ENCODE measurements at places on chromosomes 1 and 21.

DNA sequence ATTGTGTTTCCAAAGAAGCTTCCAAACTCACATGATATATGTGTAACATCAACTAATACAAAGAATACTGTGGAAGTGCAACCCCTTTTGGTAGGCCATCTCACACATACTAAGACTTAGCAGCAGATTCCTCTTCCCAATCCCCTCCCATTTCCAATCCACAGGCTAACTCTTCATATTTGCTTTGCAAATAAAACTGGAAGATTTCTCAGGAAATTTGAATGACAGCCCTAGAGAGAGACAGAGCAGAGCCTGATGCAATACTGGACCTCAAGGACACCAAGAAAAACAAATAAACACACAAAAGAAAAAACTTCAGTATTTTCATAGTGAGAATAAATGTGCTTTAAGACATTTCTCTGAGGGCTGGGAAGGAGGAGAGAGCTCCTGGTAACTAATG lies 190.2 kb upstream of the BRINP3 start:
- no peak for DNase-seq

DNA sequence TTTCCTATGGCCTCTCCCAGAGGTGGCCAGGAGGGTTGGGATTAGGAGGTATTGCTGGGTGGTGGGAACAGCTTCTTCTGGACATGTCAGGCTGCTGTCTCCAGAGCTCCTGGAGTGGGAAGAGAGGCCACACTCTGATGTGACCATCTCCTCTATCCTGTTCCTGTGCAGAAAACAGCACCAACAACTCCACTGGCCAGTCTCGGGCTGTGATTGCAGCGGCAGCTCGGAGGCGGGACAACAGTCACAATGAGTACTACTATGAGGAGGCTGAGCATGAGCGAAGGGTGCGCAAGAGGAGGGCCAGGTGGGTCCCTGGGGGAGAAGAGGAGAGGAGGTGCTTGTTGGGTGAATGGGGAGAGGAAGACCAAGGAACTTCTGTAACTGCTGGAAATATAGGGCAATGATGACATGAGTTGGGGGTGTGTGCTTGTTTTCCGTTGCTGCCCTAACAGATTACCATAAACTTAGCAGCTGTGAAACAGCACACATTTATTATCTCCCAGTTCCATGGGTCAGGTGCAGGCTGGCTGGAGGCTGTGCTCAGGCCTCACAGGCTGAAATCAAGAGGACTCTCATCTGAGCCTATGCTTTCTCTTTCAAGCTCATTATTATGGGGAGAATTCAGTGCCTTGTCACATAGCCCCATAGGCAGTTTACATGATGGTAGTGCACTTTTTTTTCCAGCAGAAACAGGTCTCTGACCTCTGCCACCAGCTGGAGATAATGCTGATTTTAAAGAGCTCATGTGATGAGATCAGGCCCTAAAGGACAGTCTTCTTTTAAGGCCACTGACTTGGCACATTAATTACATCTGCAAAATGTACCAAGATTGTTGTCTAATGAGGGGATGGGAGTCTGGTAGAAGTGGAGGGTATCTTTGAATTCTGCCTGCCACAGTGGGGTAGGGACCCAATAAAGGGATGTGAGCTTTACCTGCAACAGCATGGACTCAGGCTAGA lies 20.8 kb downstream of the VANGL2 start:
- DNase-seq = no peak

GRCh38 chr1:112646225-112646624 lies 26.6 kb downstream of the CAPZA1 start:
- DNase-seq = no peak

DNA sequence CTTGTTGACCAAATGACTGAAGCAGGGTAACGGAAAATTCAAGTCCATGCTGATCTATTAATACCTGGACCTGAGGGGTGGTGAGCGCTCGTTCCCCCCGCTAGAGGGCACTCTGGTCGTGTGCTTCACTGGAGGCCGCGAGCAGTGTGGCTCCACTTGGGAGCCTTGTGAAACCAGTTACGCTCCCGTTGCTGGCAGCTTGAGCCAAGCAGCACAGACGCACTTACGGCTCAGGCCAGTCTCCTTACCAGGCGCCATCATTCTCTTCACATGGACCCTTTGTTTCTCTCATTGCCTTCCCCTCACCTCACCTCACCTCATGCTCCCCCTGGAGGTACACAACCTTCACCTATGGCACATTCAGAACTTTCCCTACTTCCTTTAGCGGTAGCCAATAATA lies 49.7 kb upstream of the TSPAN2 start:
- DNase-seq = peak; percentile 81

- no peak for DNase-seq
Measured at GRCh38 chr1:235913311-235913710, 46.6 kb upstream of the LYST start.

GRCh38 chr1:60394436-60394835 lies 320.9 kb upstream of the C1orf87 start:
- no peak for DNase-seq

- no peak for DNase-seq
Measured at GRCh38 chr1:173954179-173954578, 37.1 kb upstream of the SERPINC1 start.

- no peak for DNase-seq
Measured at GRCh38 chr1:4931486-4931885, 277.1 kb downstream of the AJAP1 start.

- DNase-seq = no peak
Measured at GRCh38 chr21:35754583-35754982, 305.7 kb downstream of the SETD4 start.

GRCh38 chr1:67294836-67295617 lies 12.6 kb upstream of the IL12RB2 start:
- no peak for DNase-seq

DNA sequence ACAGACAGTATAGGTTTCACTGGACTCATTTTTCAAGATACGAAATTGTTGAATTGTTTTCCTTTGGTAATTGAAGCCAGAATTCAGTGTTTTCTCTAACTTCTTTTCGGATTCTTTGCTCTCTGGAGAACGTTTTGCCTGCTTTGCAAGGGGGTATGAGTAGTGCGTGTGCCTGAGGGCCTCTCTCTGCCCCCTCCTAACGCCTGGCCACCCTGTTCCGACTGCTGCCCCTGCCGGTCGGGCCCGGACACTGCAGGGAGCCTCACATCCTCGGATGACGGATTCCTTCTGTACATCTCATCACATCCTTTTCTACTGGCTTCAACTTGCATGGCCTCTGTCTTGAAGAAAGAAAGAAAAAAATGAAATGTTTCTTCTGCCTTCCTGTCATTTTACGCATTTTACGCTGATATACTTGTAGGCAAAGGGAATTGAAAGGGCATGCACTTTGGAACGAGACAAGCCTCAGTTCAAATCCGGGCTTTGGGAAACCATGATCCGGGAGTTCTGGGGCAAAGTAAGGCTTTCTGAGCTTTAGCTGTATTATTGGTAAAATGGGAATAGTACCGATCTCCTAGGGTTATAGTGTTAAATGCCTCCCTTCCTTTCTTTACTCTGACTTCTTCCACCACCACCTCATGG lies 65.1 kb downstream of the DISC1 start:
- peak; percentile 36 for DNase-seq

DNA sequence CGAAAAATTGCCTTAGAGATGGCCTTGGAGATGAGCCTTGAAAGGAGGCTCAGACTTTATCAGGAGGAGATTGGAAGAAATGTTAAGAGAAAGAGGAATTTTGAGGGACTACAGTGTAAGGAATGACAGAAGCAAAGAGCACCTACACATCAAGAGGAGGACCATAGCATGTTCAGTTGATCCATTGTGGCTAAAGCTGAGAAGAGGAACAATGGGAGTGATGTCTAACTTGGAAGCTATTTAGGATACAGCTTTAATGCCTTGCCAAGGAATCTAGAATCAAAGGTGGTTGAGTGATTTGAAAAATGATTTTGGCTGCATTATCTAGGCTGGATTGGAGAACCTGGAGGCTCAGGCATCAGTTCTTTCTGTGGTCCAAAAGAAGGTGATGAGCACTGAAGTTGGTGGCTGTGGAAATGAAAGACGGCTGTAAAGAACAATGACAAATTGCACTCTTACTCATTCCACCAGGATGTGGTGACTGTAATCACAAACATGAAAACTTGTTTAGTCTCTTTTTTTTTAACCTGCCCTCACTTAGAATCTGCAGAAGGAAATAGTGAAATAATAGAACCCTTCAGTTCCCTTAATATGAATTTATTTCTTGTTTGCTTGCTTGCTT lies 11.3 kb downstream of the FAM20B start:
- DNase-seq = no peak

- peak; percentile 33 for DNase-seq
Measured at GRCh38 chr1:15128520-15129313, 24.8 kb upstream of the TMEM51 start.

GRCh38 chr1:12346483-12347151 lies 116.8 kb downstream of the VPS13D start:
- DNase-seq = no peak

GRCh38 chr1:209999005-209999404 lies 61.0 kb downstream of the SYT14 start:
- DNase-seq = no peak

DNA sequence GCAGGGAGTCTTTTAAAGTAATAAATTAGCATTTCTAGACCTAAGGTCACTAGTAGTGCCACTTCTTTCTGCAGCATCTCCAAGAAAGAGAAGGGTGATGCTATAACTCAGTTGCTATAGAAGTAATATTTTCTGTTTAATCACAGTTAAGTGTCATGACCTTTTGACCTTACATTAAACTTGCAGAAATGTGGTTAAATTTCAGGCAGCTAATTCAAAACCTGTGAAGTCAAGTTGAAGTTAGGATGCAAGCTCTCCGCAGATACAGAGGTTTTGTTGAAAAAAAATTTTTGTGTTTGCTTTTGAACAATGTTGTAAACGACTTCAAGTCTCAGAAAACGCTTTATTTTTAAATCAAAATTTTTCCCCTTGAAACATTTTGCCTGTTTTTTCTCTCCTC lies 193.9 kb downstream of the NFIA start:
- DNase-seq = no peak

DNA sequence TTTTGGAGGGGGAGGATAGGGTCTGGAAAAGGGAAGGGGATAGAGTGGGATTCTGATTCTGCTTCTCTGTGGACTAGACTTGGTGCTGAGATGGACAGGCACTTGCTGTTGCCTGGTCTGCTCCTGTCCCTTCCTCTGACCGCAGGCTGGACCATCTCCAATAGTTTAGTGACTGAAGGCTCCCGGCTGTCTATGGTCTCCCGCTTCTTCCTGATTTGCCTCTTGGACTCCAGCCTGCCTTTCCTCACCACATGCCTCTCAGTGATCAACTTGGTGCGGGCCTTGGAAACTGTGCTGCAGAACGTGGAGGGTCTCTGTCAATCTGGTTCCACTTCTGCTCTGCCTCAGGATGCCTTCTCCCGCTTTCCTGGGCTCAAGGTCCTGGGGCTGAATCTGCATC lies 6.3 kb upstream of the ZSCAN20 start:
- DNase-seq = no peak

DNA sequence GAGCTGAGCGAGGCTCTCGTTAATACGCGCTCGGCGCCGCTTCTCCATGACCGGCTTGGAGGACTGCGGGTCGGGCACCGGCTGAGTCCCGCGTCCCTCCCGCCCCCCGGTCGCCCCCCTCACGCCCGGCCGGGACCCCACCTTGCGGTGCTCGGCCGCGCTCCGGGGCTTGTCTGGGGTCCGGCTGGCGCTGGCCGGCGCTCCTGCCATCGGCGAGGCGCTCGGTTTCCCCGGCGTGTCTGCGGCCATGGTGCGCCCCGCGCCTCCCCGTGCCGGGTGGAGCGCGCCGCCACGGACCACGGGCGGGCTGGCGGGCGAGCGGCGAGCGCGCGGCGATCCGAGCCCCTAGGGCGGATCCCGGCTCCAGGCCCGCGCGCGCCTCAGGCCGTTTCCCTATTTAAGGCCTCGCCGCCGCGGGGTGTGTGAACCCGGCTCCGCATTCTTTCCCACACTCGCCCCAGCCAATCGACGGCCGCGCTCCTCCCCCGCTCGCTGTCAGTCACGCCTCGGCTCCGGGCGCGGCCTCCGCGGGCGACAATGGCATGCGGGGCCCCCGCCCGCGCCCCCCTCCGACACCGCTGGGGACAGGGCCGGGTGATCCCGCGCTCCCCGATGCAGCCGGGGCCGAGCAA lies at the start of gene HES4:
TSS of gene HES4 (minus strand) at position 373 of the 632 bp plus-strand sequence. CDS start at position 249, 124 bp downstream.
- peak; percentile 48 for DNase-seq

DNA sequence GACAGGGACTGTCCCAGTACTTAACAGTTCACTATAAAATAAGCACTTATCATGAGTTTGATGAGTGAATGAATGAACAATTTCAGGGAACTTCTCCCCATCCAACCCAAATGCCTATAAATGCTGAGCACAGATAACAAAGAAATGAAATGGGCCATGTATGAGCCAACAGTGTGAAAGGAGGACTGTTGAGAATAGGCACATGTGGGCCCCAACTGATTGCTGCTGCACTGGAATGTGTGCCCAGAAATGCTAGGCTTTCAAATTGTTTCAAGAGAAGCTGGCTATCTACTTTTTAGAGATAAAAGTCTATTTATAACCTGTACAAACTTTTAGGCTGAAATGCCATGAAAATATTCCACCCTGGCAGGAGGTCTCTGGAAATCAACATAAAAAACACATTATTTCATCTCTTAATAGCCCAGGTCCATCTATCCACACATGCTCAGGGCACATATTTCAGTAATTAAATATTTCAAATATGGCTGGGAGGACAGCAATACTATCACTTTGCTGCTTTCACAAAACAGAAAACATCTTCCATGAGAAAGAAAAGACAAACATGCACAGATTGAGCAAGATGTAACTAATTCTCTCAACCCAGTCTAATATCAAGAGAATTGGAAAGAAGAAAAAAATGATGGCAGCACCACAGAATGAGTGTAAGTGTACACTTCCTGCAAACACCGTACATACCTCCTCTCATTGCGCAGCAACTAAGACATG lies 49.8 kb downstream of the COLGALT2 start:
- DNase-seq = no peak

DNA sequence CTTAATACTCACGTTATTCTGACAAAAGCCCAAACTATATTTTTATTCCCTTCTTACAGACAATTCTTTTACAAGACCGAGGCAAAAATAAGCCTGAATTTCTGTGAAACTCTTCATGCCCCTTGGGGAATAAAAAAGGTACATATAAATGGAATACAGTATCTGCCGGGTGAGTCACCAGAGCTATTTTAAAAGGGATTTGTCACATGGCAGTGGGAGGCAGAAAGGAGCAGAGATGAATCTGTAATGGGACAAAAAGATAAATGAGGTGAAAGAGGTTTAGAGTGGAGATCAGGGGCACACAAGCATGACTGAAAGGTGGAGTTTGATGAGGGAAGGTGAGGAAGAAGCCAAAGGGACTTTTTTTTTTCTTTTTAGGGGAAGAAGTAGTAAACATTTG lies 8.8 kb downstream of the XCL1 start:
- no peak for DNase-seq

GRCh38 chr1:68538941-68539340 lies 42.1 kb upstream of the DEPDC1 start:
- no peak for DNase-seq

- no peak for DNase-seq
Measured at GRCh38 chr21:28215214-28215954, 777.3 kb downstream of the LTN1 start.

DNA sequence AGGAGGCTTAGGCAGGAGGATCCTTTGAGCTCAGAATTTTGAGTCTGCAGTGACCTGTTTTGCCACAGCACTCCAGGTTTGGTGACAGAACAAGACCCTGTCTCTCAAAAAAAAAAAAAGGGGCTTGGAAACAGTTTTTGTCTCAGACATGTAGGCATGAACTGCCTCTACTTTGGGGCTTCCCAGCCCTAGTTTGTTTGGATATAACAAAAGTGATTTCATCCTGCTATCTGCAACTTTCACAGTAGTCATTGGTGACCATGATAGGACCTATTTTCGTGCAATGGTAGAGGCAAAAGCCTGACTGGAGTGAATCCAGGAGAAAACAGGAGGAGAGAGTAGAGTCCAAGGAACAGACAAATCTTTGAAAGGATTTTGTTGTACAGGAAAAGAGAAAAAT lies 20.3 kb upstream of the EVI5 start:
- no peak for DNase-seq

- DNase-seq = peak; percentile 24
Measured at GRCh38 chr1:93669369-93669768, 12.3 kb downstream of the BCAR3 start.

All from midbrain (tissue), 1 donor.